ENCODE measurements at places on chromosomes 7 and 10.

DNA sequence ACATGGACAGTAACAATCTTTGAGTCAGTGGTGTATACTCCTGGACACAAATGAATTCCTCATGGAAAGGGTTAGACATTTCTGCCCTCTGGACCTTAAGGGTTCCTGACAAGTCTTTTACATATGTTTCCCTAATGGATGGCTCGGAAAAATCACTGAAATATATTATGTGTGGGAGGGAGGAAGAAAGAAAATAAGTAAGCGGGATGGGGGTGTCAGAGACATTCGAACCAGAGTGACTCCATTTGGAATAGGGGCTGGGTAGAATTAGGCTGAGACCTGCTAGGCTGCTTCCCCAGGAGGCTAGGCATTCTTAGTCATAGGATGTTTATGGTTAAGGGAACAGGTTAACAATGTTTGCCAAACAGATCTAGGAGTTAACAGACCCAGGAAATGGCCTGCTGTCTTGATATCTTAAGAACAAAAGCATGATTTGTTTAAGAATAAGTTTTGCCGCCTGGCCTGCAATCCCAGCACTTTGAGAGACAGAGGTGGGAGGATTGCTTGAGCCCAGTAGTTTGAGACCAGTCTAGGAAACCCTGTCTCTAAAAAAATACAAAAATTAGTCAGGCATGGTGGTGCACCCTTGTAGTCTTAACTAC is 1241.7 kb downstream of the TYW1 start:
- no peak for DNase-seq

- DNase-seq = no peak
These were observed 69.0 kb upstream of the SAMD8 start for GRCh38 chr10:75042292-75042974.

DNA sequence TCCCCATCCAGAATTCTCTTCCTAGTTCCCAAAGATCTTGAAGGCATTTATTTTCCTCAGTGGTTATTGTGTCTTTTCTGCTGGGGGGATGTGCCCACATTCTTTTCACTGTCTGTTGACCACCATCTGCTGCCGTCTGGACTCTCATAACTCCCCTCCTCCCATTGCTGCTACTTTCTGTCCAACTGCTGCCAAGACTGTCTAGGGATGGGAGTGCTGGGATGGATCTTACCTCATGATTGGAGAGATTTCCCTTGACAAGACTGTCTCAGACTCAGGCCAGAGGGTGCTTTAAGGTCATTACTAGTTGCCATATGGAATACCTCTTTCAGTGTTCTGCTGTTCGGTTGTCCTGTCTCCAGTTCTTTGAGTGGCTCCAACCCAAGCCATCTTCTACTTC is 141.6 kb downstream of the C1GALT1 start:
- no peak for DNase-seq

DNA sequence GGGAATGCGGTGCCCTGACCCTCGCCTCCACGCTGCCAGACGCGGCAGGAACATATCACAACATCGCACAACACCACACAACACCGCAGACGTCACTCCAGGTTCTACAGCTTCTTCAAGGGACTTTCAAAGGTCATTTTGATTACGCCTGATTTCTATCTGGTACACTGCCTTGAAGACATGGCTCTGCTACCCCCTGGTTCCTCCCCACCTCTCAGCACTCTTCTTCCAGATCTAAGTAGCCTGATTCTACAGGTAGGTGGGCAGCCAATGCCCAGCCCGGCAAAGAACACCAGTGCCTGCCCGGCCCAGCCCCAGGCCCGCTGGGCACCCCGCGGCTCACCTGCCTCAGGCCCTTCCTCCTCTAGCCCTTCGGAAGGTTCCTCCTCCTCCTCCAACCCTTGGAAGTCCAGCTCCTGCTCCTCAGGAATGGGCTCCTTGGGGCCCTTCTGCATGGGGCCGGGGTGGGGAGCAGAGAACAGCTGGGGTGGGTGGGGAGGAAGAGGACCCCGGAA is 8.4 kb downstream of the GIGYF1 start:
- no peak for DNase-seq

GRCh38 chr7:23594879-23595604 is 2.1 kb upstream of the CCDC126 start:
- no peak for DNase-seq
